ENCODE measurements at places on chromosomes 2 and 18.

DNA sequence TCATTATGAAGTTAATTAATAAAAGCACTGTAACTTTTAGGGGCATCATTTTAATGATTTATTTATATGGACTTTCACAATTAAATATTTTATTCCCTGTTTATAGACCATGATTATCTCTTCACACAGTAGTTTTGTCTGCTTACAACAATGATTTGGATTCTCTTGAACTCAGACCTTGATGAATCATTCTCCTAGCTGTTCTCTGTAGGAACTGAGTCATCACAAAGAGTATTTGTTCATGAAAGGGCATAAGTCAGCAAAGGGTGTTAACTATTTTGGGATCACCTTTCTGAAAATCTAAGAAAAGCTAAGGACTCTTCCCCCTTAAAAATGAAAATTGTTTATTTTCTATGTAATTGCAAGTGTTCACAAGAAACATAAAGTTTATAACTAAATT is 461.1 kb upstream of the UBE2E3 start:
- DNase-seq: no peak

GRCh38 chr2:50088987-50089386 is 934.7 kb upstream of the FSHR start:
- DNase-seq: no peak

DNA sequence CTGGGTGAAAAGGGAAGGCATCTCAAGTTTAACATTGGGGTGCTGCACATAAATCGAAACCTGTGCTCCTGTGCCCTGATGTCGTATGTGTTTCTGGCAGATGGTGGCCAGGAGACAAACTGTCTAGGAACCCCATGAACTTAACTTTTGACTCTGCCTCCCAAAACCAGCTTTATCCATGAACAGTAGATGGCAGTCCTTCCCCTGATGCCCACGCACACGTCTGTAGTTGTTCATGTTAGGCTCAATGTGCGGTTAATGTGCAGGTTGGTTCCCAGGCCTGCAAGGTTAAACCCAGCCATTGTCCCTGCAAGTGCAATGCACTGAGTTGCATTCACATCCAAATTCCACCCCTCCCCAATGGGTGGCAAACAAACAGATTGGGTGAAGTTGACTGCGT is 44.1 kb upstream of the SIX3 start:
- no peak for DNase-seq

DNA sequence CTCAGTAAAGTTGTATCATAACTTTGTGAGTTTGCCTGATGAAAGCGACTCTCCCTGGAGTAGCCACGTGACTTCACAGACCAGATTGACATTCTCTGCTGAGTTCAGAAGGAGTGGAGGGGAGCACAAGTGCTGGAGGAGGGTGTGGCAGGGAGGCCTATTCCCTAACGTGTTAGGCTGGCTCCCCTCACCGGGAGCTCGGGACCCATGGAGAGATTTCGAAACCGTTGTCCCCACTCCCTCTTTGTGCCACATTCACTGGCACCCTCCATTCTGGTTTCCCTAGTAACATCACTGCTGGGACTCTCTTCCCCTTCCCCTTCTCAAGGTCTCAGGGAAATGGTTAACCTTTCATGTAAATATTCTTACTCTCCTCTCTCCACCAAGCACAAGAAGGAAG is 279.9 kb downstream of the ALPK2 start:
- no peak for DNase-seq

DNA sequence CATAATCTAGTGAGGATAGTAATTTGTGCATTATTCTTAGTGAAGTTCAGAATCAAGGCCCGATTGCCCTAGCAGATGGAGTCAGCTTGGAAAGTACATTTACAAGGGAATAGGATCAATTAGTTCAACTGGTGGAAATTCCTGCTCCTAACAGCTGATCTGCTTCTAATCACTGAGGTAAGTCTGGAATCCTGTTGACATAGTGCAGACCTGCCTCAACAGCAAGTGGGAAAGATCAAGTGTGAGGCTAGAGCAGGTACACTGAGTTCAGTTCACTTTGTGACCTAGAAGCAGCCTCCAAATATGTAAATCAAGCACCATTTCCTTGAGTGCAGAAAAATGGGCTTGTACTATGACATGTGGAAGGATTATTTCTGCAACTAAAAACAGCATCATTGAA is 111.2 kb upstream of the NOSTRIN start:
- DNase-seq: no peak

- DNase-seq: no peak
Measured at GRCh38 chr2:222652491-222653255, 3.2 kb downstream of the FARSB start.

All from stimulated activated naive CD4-positive, alpha-beta T cell (primary cell).